ENCODE measurements at places on chromosomes 2 and 18. TPM values are rescaled to one million over a fixed set of nuclear protein-coding genes. Genes with fewer than 3 reads are reported as not detected.

GRCh38 chr2:119678021-119678656 lies 862 bp upstream of the TMEM177 start:
- no peak for DNase-seq
- no peaks in the 10 kb centered on the region for H3K27me3 ChIP-seq
- no peak overlapping the region for H3K4me3 ChIP-seq
- peaks cover 6% of the 10 kb centered on the region for H3K4me1 ChIP-seq

The HOXD1 gene
- total RNA-seq, result 0.51 TPM

- no peak for DNase-seq
- no peaks in the 10 kb centered on the region for H3K27me3 ChIP-seq
- H3K36me3 ChIP-seq, result no peaks in the 10 kb centered on the region
- no peak overlapping the region for H3K4me3 ChIP-seq
- H3K27ac ChIP-seq, result no peak overlapping the region
Observed at GRCh38 chr2:47062681-47063537, 92.2 kb downstream of the STPG4 start.

GRCh38 chr2:25109822-25110221 lies 58.6 kb downstream of the POMC start:
- no peak overlapping the region for H3K4me3 ChIP-seq
- no peak overlapping the region for H3K27ac ChIP-seq
- H3K4me1 ChIP-seq, result no peaks in the 10 kb centered on the region
- H3K36me3 ChIP-seq, result no peaks in the 10 kb centered on the region
- no peak for DNase-seq

The ARHGEF33 gene
- 3.7 TPM for total RNA-seq

DNA sequence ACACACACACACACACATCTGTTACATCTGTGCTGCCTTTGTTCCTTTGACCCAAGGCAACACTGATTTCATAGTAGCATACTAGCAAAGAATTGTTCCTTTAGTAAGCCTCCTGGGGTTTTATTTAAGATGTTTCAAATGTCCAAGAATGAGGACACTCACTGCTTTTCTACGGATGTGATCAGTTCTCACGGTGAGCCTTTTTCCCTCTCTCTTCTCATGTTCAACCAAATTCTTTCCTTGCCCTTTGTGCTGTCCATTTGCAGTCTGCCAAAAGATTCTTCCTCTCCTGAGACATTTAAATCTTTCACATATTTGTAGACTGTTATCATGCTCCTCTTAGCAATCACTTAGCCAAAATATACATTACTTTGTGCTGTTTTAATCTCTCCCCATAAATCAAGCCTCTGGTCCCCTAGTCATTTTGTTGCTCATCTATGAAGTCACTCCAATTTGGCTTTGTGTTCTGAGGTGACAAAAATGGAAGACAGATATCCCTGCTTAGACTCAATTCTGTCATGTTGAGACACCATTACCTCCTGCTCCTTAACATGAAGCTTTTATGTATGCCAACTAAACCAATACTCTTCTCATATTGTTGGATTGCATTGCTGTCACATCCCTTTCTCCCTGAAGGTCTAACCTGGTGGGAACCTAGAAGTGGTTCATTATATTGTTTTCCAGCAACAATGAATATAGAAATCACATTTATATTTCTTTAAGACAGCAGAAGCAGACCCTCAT lies 1605.3 kb upstream of the ACVR2A start:
- H3K27ac ChIP-seq, result no peak overlapping the region
- no peaks in the 10 kb centered on the region for H3K27me3 ChIP-seq
- peaks cover 9% of the 10 kb centered on the region for H3K4me1 ChIP-seq
- H3K4me3 ChIP-seq, result no peak overlapping the region

The ME2 gene
- 25.1 TPM for total RNA-seq

DNA sequence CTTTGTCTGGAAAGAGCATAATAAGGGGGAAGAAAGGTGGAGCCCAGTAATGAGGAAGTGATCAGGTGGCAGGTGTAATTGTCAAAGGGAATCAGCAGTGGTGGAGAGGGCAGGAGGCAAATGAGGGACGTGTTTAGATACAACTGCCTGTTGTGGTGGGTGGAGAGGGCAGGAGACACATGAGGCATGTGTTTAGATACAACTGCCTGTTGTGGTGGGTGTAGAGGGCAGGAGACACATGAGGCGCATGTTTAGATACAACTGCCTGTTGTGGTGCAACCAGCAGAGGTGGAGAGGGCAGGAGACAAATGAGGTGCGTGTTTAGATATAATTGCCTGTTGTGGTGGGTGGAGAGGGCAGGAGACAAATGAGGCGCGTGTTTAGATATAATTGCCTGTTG lies 173.1 kb downstream of the ANKRD30B start:
- no peaks in the 10 kb centered on the region for H3K27me3 ChIP-seq
- no peaks in the 10 kb centered on the region for H3K36me3 ChIP-seq
- no peak overlapping the region for H3K4me3 ChIP-seq
- no peak overlapping the region for H3K27ac ChIP-seq

The NPPC gene
- 0.30 TPM for total RNA-seq

The CDK15 gene
- 8.8 TPM for total RNA-seq

DNA sequence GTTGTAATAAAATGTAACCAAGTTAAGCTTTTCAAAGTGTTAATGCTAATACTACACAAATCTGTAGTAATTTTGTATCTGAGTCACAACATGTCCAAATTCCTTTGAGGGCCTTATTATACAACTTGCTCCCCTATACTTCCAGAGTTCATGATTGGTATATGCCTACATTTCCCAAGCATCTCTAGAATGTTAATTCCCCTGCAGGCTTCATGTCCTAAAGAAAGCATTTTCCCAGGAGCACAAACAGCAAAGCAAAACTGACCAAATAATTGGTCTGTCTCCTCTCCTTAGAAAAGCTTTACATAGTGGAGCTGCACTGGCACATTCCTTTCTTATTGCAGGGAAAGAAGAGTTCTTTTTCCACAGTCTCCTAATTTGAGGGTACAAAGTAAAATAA lies 3.7 kb downstream of the ALS2 start:
- peaks cover 2% of the 10 kb centered on the region for H3K4me1 ChIP-seq
- no peak overlapping the region for H3K4me3 ChIP-seq
- no peaks in the 10 kb centered on the region for H3K36me3 ChIP-seq

The PLA2R1 gene
- 20.4 TPM for total RNA-seq

- DNase-seq, result no peak
- H3K4me3 ChIP-seq, result no peak overlapping the region
- H3K27me3 ChIP-seq, result no peaks in the 10 kb centered on the region
- no peak overlapping the region for H3K27ac ChIP-seq
- no peaks in the 10 kb centered on the region for H3K36me3 ChIP-seq
Observed at GRCh38 chr2:104932243-104932642, 78.3 kb downstream of the POU3F3 start.

GRCh38 chr2:26268213-26268612 lies 23.5 kb downstream of the HADHB start:
- H3K27ac ChIP-seq, result no peak overlapping the region
- no peak overlapping the region for H3K4me3 ChIP-seq
- H3K27me3 ChIP-seq, result no peaks in the 10 kb centered on the region
- no peaks in the 10 kb centered on the region for H3K36me3 ChIP-seq
- peaks cover 4% of the 10 kb centered on the region for H3K4me1 ChIP-seq
- DNase-seq, result no peak

- no peaks in the 10 kb centered on the region for H3K27me3 ChIP-seq
- no peaks in the 10 kb centered on the region for H3K36me3 ChIP-seq
- H3K4me3 ChIP-seq, result no peak overlapping the region
Observed at GRCh38 chr2:128260239-128261138, 58.2 kb downstream of the HS6ST1 start.

DNA sequence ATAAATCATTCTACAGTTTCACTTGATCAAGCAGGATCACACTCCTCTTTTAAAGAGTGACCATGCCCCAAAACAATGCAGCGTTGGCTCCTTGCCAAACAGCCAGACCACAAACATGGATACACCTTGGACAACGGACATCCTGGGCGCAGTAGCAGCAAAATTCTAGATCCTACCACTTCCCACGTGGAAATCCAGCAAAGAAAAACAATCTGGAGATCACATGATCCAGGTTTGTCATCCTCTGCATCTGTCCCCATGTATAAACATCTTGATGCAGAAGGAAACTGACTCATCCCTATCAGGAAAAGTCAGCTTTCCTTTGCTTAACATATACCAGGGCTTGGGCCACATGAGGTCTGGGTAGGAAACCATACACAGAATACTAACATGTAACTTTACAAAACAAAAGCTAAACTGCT lies 53.1 kb downstream of the ZNF521 start:
- no peak overlapping the region for H3K4me3 ChIP-seq
- H3K27ac ChIP-seq, result no peak overlapping the region
- H3K36me3 ChIP-seq, result no peaks in the 10 kb centered on the region

DNA sequence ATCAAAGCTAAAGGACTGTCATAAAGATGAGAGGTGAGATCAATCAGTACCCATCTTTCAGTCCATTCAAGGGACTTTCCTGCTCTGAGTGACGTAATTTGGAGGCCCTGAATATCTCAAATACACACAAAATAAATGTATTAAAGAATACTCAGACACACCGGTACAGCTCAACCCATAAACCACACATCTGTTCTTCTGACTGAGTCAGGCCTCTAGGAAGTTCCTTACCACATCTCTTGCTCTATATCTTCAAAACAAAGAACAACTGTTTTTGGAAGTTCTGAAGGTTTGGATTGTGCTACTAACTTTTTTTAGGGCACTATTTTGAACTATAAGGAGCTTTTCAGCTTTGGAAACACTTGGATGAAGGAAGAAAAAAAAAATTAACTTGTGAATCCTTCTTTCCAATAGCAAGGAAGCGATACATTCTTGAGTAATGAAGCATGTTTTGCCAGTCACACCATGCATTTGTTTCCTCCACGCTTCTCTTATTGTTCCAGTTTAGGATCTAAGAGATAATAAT lies 866.5 kb upstream of the VRK2 start:
- H3K4me1 ChIP-seq, result no peaks in the 10 kb centered on the region
- no peak for DNase-seq
- H3K27ac ChIP-seq, result no peak overlapping the region
- no peaks in the 10 kb centered on the region for H3K36me3 ChIP-seq
- H3K27me3 ChIP-seq, result no peaks in the 10 kb centered on the region

- no peak overlapping the region for H3K4me3 ChIP-seq
- no peaks in the 10 kb centered on the region for H3K36me3 ChIP-seq
- no peak overlapping the region for H3K27ac ChIP-seq
- no peak for DNase-seq
- peaks cover 5% of the 10 kb centered on the region for H3K4me1 ChIP-seq
Observed at GRCh38 chr2:106104332-106105062, 89.6 kb downstream of the UXS1 start.

DNA sequence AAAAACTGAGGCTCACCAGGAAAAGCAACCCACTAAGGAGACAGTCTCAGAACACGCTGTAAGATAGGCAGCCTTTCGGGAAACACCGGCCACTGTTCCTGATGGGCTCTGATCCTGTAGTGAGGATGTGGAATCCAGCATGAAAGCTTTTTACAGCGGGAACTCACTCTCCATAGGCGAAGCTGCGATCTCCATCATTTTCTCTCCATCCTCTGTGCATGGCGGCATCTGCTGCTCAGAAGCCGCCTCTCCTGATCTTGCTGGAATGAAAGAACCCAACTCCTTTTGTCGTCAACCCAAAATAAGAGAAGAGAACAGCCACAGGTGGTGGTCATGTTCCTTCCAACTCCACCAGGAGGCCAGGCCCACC lies 49.9 kb downstream of the TMEM18 start:
- H3K4me1 ChIP-seq, result no peaks in the 10 kb centered on the region
- DNase-seq, result no peak
- H3K36me3 ChIP-seq, result no peaks in the 10 kb centered on the region
- no peak overlapping the region for H3K27ac ChIP-seq

GRCh38 chr2:227623226-227623625 lies 5.9 kb downstream of the SCYGR4 start:
- H3K4me3 ChIP-seq, result no peak overlapping the region
- no peaks in the 10 kb centered on the region for H3K36me3 ChIP-seq
- no peaks in the 10 kb centered on the region for H3K27me3 ChIP-seq
- DNase-seq, result no peak
- no peak overlapping the region for H3K27ac ChIP-seq

The DOCK10 gene
- total RNA-seq, result 35.4 TPM

GRCh38 chr2:157067562-157067961 lies 189.9 kb upstream of the GALNT5 start:
- no peak overlapping the region for H3K27ac ChIP-seq
- no peak for DNase-seq
- no peak overlapping the region for H3K4me3 ChIP-seq
- no peaks in the 10 kb centered on the region for H3K27me3 ChIP-seq
- no peaks in the 10 kb centered on the region for H3K4me1 ChIP-seq

GRCh38 chr2:1282552-1282951 lies 130.7 kb upstream of the TPO start:
- H3K4me1 ChIP-seq, result peaks cover 5% of the 10 kb centered on the region
- H3K27me3 ChIP-seq, result no peaks in the 10 kb centered on the region
- H3K4me3 ChIP-seq, result no peak overlapping the region
- peak; percentile 74 for DNase-seq

- no peaks in the 10 kb centered on the region for H3K36me3 ChIP-seq
- peaks cover 1% of the 10 kb centered on the region for H3K4me1 ChIP-seq
- DNase-seq, result no peak
- H3K27ac ChIP-seq, result peak overlapping the region; percentile 48
- H3K27me3 ChIP-seq, result no peaks in the 10 kb centered on the region
Observed at GRCh38 chr2:183079139-183079775, 710 bp downstream of the DUSP19 start.

DNA sequence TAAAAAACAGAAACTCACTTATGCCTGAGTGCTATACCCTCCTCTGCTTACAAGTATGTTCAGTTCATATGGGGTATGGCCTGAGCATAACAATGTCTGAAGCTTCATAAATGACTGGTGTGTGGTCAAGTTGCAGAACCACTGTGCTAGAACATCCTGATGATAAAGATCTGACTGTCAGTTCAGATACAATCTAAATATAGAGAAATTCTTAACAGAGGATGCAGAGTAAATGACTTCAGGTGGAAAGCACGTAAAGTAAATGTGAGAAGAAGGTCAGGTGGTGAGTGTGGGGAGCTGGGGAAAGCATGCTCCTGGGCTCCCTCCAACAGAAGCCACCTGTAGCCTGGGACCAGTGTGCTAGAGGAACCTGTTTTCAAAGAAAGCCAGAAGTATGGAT lies 926.2 kb downstream of the TSN start:
- H3K27me3 ChIP-seq, result no peaks in the 10 kb centered on the region
- no peak for DNase-seq
- H3K4me3 ChIP-seq, result no peak overlapping the region
- no peak overlapping the region for H3K27ac ChIP-seq
- no peaks in the 10 kb centered on the region for H3K36me3 ChIP-seq

GRCh38 chr2:239344857-239345216 lies 56.0 kb downstream of the HDAC4 start:
- H3K36me3 ChIP-seq, result no peaks in the 10 kb centered on the region
- H3K27ac ChIP-seq, result no peak overlapping the region
- DNase-seq, result no peak
- H3K4me1 ChIP-seq, result peaks cover 1% of the 10 kb centered on the region

The ZNF521 gene
- total RNA-seq, result 44.1 TPM

- no peaks in the 10 kb centered on the region for H3K36me3 ChIP-seq
- no peak overlapping the region for H3K4me3 ChIP-seq
- no peak for DNase-seq
- H3K27ac ChIP-seq, result no peak overlapping the region
- H3K27me3 ChIP-seq, result no peaks in the 10 kb centered on the region
Observed at GRCh38 chr18:59520562-59521355, 161.7 kb upstream of the LMAN1 start.
